ENCODE measurements at places on chromosomes 6 and 20. TPM values are rescaled to one million over a fixed set of nuclear protein-coding genes. Genes with fewer than 3 reads are reported as not detected.

Gene PGC
- total RNA-seq = not detected

Gene HLA-DOA
- total RNA-seq = 8.4 TPM

Gene SLC22A7
- not detected for total RNA-seq

Gene SUPT3H
- 8.1 TPM for total RNA-seq

Gene MYT1
- total RNA-seq = not detected

Gene MDC1
- total RNA-seq = 93.3 TPM

Gene STK35
- total RNA-seq = 18.5 TPM

Gene PSORS1C1
- not detected for total RNA-seq

Gene GMDS
- 28.6 TPM for total RNA-seq

Gene NKAIN2
- total RNA-seq = not detected

Gene LBP
- total RNA-seq = not detected

Gene TBX18
- not detected for total RNA-seq
